ENCODE measurements at places on chromosomes 11 and 22. TPM values are rescaled to one million over a fixed set of nuclear protein-coding genes. Genes with fewer than 3 reads are reported as not detected.

DNA sequence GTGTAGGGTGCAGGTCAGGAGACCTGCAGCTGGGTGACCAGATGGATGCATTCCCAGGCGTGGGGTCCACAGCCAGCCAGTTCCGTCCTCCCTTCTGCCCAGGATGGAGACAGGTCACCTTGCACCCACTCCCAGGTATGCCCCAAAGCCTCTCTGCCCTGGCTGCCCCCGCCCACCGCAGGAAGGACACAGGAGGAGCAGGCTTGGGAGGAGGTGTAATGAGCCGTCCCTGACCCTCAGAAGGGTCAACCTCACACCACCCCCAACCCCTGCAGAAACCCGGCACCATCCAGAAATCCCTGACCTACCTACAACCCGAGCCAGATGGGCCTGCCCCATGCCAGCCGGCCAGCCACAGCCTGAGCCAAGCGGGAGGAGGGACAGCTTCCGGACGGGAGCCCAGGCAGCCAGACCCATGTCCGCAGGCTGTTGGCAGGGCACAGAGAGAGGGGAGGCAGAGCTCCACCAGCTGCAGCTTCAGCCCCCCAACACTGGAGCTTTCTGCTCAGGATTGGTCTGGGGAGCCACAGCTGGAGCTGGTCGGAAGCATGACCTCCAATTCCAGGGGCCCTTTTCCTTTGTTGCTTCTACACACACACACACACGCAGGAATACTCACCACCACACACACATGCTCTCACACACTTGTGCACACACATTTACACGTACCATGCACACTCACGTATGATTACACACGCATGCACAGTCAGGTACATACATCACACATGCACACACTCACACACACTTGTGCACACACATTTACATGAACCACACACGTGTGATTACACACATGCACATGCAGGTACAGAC is 5.3 kb downstream of the IFITM10 start:
- DNase-seq: no peak

DNA sequence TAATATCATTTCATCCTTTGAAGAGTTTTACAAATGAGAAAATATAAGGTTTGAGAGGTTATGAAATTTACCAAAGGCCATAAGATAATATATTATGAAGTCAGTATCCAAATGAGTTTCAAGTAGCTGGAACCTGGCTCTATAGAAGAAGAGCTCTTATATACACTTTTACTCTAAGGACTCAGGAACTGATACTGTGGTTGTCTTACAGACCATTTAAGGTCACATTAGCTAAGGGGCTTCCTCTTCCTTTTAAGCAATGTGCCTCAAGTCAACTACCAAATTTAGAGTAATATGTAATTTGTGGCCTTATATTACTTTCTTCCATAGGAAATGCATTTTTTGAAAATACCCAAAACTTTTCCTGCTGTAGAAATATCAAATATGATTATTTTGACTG is 369.3 kb downstream of the DLG2 start:
- DNase-seq: no peak

- no peak for DNase-seq
These were observed 36.7 kb downstream of the NCAM1 start for GRCh38 chr11:112997857-112998466.

GRCh38 chr11:95821640-95822039 is 31.3 kb downstream of the CEP57 start:
- DNase-seq: no peak

DNA sequence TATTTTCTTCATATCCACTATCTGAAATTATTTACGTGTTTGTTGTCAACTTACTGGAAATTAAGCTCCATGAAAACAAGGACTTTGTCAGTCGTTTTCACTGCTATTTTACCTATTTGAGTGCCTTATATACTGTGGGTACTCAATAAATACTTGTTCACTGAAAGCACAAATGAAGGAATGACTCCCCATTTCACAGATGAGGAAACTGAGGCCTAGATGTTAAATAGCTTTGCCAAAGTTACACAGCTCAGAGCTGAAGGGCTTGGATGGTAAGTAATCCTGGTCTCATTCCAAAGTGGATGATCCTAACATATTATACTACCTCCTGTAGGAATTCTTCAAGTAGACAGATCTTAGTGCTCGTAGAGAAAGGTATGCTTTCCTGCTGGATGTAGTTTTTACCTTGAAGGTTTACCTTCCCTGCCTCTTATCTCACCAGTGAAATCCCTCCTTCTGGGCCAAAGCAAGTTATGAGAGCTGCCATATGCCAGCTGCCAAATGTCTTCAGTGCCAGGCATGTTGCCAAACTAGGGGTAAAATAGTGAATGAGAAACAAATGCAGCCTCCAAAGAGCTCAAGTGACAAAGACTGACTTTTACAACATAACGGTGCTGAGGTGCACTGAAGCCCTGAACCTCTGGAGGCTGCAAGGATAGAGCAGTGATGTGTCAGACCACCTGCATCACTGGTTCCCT is 129.7 kb downstream of the TRIM44 start:
- DNase-seq: no peak

- no peak for DNase-seq
These were observed 15.2 kb downstream of the TRIM3 start for GRCh38 chr11:6458352-6459098.

- no peak for DNase-seq
These were observed 12.8 kb downstream of the DKK3 start for GRCh38 chr11:11995601-11996000.

The MUC6 gene
- not detected for total RNA-seq

The SLC25A22 gene
- 2.9 TPM for total RNA-seq

The TALDO1 gene
- total RNA-seq: 83.1 TPM

The OR8G1 gene
- not detected for total RNA-seq

The ART5 gene
- 2.6 TPM for total RNA-seq

The PPP1CA gene
- 113 TPM for total RNA-seq

The BTG4 gene
- total RNA-seq: not detected

All from psoas muscle (tissue), 8 donors.